GF-D8 (cell line): ENCODE measurements at places on chromosomes 7 and 10.

GRCh38 chr10:16155834-16156233, 281.0 kb upstream of the PTER start:
- DNase-seq, result no peak

GRCh38 chr10:86207226-86207625, 159.4 kb downstream of the GRID1 start:
- DNase-seq, result no peak

DNA sequence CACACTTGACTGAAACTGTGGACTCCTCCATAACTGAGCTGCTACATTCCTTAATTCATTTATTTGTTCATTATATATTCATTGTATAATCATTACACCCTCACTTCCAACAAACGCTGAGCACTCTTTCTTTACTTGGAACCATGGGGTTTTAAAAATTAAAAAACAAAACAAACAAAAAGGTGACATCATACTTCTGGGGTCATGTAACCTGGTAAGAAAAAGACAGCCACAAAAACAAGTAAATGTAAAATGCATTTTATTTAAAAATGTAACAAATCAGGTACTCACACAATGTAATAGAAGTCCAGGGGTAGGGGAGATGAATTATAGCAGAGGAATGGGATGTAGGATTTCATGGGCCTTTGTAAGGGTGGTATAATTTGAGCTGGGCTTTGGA, 25.1 kb downstream of the PLEKHS1 start:
- no peak for DNase-seq

GRCh38 chr10:21449288-21449966, 76.1 kb downstream of the SKIDA1 start:
- no peak for DNase-seq

DNA sequence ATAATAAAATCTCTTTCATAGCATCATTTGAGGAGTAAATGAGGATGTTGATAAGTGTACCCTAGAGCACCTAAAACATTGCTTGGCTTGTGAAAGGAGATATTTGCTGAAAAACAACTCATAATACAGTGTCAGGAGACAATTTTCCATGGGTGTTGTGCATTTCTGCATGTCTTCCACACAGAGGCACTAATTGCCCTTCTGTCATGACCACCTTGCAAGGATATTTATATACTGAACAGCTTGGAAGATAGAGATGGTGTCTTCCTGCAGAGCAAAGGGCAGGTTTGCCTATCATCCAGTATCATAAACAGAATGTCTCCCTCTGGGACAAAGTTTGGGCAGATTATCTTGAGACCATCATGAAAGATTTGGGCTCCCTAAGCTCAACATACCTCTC, 495.2 kb upstream of the LRRN3 start:
- no peak for DNase-seq
